ENCODE measurements at places on chromosomes 2 and 18.

DNA sequence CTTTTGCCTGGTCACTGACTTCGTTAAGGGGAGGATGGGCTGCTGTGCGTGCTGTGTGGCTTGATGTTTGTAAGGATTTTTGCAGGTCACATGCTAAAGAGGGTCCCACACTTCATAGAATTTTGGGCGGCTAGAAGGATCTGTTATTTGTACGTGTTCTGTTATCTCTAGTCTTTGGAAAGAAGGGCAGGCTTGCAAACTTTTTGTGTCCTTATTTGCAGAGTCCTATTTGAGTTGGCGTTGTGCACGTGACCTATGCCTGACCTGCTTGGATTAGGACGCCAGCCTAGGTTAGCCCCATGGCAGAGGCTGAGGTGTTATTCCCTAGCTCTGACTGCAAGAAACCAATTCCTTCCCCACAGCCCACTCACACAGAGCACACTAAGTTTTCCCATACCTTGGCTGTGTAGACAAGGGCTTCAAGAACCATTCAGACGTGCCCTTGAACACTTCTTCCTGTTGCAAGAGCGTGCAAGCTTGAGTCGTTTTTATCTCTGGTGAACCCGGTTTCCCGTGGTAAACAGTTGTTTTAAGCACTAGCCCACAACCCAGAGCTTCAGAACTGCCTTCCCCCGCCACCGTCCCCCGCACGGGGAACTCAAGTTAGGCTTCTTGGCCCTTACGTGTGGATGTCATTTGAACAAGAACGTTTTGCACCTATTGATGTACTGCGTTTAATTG is 94.6 kb downstream of the LDLRAD4 start:
- DNase-seq, result no peak

DNA sequence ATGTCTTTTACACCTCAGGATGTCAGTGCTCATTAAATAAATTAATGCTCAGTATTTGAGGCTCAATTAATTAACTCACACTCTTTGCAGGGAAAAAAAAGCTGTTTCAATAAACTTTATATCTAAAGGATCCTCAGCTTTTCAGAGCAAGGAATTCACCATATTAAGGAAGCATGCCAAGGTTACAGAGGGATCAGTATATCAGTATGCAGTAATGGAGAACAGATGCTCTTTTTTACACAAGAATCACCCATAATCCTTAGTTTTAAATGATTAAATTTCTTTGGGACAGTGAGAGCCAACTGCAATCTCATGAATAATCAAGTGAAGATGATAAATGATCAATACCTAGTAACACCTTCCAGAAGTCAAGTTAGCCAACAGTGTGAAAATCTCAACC is 14.9 kb upstream of the LCT start:
- no peak for DNase-seq

DNA sequence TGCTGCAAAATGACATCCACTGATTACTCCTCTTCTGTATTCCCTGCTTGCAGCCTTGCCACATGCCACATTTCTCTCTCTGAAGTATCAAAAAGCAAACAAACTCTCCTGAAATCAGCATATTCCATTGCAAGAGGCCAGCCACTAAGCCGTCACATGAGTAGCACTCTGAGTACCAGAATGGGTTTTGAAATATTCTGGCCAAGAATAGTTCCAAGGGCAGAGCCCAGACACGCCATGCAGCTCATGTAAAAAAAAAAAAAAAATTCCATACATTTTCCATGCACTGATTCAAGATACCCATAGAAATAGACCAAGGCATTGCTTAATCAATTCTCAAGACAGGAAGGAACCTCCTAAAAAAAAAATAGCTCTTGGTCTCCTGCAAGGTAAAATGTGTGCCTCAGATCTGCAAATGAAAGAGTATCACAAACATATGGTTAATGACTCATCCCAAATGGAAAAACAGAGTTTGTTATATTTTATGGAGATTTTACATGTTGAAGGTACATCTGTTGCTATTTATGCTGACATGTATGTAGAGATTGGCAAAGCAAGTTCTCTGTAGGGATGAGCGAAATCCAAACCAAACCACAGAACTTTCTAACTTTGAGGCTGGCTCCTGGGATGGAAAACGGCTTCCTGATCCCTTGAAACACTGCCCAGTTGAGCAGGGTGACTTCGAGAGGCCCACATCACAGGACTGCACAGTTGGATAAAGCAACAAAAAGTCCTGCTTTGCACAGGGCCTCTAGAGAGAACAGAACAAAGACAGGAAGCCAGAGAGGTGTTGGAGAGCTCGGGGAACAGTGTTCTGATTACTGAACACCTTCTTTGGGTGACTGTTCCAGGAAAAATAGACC is 346.2 kb downstream of the ZNF521 start:
- no peak for DNase-seq

DNA sequence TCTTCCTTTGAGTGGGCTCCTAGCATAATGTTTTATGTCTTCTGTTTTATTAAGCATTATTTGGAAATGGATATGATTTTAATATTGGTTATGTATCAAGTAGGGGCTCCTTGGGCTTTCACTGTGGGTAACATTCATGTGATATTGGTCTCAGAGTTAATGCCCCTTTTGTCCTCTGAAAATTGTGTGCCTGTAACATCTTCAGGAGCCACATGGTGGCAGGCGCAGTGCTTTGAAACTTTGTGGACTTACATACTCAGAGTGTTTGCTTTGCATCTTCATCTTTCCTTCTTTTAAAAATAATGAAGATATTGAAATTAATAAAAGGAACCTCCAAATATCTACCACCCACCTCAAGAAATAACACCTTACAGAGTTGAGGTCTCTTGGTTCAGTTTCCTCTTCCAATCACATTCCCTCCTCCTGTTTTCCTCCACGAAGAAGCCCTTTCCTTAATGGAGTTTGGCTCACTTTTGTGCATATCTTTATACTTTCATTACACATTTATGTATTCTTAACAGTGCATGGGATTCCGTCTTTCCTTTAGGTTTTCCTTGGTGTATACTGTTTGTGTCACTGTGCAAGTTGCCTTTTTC is 73.5 kb downstream of the LIMS1 start:
- DNase-seq, result peak; percentile 43

DNA sequence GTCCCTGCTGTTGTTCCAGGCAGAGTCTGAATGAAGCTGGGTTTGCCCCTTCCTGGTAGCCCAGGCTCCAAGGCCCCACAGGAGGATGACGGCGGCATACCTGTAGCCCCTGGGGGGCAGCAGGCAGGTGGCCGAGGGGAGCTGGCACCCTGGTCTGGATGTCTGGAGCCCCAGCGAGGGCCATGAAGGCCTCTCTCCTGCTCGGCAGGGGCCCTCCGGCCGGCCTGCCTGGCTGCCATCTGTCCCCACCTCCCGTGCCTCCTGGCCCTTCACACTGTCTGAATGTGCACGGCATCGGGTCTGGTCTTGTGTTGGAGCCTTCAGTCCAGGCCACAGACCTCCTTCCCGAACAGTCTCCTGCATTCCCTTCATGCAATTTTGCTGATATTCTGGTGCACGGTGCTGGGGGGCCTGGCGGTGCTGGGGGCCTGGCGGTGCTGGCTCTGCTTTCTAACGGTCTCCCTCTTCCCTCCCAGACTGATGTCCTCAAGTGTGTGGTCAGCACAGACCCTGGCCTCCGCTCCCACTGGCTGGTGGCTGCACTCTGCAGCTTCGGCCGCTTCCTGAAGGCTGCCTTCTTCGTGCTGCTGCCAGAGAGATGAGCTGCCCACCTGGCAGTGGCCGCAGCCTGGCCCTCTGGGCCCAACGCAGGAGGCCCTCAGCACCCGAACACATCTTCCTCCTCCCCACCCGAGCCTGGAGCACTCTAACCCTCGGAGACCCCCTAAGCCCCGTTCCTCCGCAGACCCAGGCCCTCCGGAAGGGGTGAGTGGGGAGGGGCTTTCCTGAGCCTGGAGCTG is 13.5 kb downstream of the BOK start:
- no peak for DNase-seq

DNA sequence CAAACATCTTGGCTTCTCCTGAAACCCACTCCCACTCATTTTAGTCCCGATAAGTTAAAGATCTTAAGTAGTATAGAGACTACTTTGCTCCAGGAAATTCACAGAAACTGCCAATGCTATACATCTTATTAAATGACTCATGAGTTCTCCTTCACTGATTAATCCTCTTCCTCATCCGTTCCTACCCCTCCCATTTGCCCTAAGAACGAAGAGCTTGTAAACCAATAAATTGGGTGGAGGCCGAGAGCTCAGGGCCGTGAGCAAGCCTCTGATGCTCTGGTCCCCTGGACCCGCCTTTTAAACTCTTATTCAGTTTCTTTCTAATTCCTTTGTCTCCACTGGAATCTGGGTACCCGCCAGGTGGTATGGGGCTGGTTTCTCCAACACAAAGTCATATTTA is 68.6 kb downstream of the METTL8 start:
- peak; percentile 15 for DNase-seq

- DNase-seq, result peak; percentile 54
These were observed 1.6 kb upstream of the KLF7 start for GRCh38 chr2:207167099-207167923.

GRCh38 chr2:20428717-20429490 is 18.0 kb upstream of the RHOB start:
- no peak for DNase-seq

GRCh38 chr2:65620524-65620923 is 188.1 kb upstream of the SPRED2 start:
- DNase-seq, result no peak

DNA sequence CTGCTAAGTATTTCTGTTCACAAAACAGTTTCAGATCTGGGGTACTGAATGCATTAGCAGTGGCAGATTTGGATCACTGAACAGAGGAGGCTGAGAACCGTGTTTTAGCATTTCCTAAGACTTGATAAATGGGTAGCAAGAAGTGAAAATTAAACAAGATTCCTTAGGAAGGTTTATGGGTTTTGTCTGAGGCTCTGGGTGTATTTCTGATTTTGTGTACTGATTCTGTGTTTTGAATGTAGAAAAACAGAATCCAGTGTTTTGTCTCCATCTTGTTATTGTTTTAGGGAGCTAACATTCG is 1.4 kb downstream of the FAM117B start:
- no peak for DNase-seq

DNA sequence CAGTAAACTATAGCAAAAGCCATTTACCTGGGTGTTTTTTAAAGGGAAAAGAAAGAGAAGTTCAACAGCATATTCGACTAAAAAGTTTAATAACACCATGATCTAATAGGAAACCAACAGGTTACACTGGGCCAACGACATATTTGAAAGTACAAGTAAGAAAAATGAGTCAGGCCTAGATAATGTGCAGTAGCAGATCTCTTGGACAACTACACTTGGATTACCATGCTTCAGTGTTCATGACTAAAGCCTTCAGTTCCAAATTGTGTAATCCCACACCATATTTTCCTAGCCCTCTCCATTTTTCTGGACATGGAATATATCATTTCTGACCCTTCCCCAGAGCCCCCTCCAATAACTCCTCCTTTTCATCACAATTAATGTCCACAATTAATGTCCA is 39.1 kb upstream of the FIGN start:
- DNase-seq, result peak; percentile 78

All from HFFc6 (cell line).